ENCODE measurements at places on chromosomes 7 and 10.

- DNase-seq, result no peak
Measured at GRCh38 chr7:138665669-138666140, 35.5 kb downstream of the SVOPL start.

- DNase-seq, result no peak
Measured at GRCh38 chr10:114009281-114009996, 34.2 kb upstream of the ADRB1 start.

DNA sequence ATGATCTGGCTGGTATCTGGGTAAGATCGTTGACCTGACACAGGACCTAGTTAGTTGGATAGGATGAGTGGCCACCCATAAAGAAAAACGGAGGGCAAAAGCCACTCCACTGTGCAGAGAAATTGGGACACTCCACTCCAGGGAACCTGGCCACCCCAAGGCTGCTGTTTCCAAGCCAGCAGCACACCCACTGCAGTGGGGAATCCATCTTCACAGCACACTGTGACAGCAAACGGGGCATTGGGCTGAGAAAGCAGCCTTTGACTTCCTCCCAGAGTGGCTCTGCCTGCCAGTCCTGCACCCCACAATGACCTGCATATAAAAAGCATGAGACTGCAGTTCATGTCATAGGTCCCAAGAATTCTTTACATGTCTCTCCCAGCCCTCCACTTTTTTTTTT is 52.9 kb downstream of the MTPN start:
- DNase-seq, result no peak

DNA sequence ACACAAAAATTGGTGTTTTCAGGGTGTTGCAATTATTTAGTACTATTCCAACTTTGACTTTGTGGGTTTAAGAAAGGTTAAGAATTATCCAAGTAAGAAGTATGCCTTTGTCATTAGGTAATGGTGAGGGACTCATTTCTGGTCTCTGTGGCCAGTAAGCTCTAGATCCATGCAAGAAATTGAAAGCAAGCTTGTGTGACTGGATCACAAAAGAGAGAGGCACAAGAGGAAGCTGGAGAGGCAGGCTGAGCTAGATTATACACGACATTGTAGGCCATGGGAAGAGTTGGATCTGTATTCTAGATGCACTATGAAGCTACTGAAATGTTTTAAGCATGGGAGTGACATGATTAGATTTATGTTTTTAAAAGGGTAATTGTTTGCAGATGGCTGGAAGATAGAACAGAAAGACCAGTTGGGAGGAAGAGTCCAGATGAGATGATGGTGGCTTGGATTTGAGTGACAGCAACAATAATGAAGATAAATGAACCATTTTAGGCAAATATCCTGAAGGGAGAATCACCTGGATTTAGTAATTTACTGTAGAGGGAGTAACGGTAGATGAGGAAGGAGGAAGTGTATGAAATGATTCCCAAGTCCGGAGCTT is 50.0 kb downstream of the CALD1 start:
- DNase-seq, result no peak

- DNase-seq, result no peak
Measured at GRCh38 chr10:57362811-57363210, 904.9 kb downstream of the IPMK start.

DNA sequence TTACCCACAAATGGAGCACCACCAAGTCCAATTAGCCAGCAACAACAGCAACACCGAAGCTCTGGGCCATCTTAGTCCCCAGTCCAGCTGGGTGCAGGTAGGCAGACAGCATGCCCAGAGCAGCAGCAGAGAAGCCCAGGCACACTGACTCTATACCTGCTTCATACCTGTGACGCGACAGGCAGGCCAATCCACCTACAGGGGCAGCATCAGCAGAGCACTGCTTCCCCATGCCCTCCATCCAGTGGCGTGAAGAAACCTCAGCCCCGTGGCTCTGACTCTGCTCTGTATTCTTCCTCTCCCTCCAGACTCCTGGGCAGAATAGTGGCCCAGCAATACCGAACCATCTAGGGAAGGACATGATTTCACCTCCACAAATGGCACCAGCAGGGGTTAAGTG is 191.7 kb downstream of the AKR1D1 start:
- DNase-seq, result no peak
